ENCODE measurements at places on chromosomes 4 and X. TPM values are rescaled to one million over a fixed set of nuclear protein-coding genes. Genes with fewer than 3 reads are reported as not detected.

Gene SHISA3
- total RNA-seq, result 0.23 TPM

- peak; percentile 10 for DNase-seq
Observed at GRCh38 chr4:88819818-88820697, 122.4 kb upstream of the NAP1L5 start.

Gene SRPX2
- total RNA-seq, result not detected

- no peak for DNase-seq
Observed at GRCh38 chr4:176856421-176856820, 63.7 kb upstream of the VEGFC start.

Gene FGF5
- total RNA-seq, result not detected

Gene LGI2
- total RNA-seq, result not detected

- DNase-seq, result no peak
Observed at GRCh38 chr4:45795135-45795534, 328.7 kb downstream of the GABRG1 start.

GRCh38 chr4:51965862-51966261 is 54.3 kb downstream of the LRRC66 start:
- no peak for DNase-seq

- DNase-seq, result no peak
Observed at GRCh38 chr4:60129740-60130139, 1070.4 kb upstream of the ADGRL3 start.

Gene ATP7A
- total RNA-seq, result 7.6 TPM

DNA sequence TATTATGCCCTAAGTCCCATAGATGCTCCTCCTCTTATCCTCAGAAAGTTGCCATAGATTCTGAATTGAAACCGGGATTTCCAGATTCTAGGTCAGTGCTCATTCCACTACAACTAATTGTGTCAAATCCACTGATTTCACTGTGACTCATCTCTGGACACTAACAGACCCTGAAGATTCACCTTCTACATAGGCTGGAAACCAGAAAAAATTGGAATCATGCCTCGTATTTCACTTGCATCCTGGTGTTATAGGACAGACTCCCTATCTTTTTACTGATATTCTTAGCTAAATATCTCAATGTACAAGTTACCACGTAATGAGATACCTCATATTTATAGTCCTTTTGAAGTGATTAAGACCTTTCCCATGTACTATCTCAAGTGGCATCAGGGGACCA is 36.7 kb downstream of the CLNK start:
- no peak for DNase-seq

- no peak for DNase-seq
Observed at GRCh38 chr4:64584981-64585557, 175.8 kb upstream of the TECRL start.

Gene RAB28
- total RNA-seq, result 19.5 TPM

- DNase-seq, result no peak
Observed at GRCh38 chrX:22516893-22517292, 244.2 kb downstream of the CBLL2 start.

GRCh38 chr4:126265888-126266287 is 951.1 kb downstream of the FAT4 start:
- no peak for DNase-seq

DNA sequence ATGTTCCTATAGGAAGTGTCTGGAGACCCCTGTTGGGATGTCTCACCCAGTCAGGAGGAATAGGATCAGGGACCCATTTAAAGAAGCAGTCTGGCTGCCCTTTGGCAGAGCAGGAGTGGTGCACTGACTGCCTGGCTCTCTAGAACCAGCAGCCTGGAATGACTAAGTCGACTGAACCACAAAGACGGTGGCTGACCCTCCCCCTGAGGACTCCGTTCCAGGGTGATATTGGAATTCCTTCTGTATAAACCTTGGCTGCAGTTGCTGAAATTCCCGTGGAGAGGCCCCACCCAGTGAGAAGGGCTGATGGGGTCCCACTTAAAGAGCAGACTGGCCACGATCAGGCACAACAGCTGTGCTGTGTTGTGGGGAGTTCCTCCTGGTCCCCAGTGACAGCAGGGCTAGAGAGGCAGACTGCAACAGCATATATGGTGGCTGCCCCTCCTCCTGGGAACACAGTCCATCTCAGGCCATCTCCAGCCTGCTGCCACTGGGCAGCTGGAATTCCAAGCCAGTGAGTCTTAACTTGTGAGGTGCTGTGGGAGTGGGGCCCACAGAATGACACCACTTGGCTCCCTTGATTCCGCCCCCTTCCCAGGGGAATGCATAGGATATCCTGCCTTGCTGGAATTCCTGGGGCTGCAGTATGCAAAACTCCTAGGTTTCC is 41.8 kb upstream of the RLIM start:
- DNase-seq, result no peak

Gene CT45A5
- not detected for total RNA-seq

Gene SPANXD
- total RNA-seq, result not detected

DNA sequence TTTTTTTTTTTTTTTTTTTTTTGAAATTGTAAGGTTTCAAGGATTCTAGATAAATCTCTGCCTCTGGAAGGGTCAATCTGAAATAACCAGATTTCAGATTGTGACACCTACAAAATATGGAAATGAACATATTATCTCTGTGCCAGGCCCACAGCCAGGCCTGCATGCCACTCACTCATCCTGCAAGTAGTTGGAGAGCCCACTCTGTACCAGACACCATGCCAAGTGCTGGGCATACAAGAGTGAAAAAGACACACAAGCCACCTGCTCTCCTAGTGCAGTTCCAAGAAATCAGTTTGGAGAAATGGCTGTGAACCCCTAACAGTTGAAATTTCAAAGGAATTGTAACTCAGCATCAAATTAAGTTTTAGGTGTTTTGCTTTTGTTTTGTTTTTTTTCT is 145.9 kb upstream of the NOCT start:
- no peak for DNase-seq

DNA sequence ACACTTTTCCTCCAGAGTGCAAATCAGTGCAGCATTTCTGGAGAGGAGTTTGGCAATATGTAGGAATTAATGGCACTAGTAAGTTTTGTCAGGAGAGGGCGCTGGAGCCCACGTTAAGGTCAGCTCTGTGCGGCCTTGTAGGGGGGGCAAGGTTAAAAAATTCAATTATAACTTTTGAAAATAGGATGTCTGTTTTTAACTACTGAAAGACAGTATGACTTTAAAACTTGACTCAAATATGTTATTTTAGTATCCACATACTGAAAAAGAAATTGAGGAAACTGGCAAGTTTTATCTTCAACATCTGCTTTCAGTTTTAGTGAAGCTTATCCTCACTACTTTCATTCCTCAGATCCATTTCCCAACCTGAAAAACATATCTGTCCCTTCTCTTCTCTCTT is 30.9 kb upstream of the HSD17B13 start:
- DNase-seq, result peak; percentile 63

DNA sequence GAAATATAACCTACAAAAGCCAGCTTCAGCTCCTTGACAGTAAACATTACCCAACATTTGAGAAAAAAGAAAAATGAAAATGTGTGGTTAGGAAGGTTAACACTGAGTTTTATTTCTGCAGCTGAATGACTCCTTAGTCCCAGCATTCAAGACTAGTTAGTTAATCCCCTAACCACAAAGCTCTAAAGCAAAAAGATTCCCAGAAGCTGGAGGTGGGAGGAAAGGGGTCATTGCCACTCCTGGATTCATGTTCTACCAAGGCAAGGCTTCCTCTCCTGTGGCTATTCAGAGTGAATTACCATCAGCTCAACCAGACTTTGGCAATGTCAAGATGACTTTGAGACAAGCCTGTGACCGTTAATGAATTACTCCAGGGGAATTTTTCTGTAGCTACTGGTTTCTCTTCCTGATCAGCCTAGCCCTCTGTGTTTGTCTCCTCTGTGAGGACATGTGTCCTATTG is 63.6 kb downstream of the HADH start:
- DNase-seq, result no peak

DNA sequence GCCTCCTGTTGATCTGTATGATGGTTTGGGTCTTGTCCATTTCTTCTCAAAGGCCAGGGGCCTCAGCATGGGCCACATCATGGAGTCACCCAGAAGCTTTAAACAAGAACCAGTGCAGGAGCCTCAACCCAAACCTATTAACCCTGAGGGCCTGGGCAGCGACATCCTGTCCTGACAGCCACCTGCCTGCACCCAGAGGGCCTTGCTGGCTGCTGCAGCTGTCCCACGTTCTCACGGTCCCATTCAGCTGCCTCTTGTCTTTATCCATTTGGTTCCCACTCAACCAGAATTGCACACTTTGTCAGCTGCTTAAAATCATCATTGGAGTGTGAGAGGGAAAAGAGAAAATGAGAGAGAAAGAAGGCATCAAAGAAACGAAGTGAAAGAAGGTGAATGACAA is 21.6 kb downstream of the C4orf50 start:
- no peak for DNase-seq

DNA sequence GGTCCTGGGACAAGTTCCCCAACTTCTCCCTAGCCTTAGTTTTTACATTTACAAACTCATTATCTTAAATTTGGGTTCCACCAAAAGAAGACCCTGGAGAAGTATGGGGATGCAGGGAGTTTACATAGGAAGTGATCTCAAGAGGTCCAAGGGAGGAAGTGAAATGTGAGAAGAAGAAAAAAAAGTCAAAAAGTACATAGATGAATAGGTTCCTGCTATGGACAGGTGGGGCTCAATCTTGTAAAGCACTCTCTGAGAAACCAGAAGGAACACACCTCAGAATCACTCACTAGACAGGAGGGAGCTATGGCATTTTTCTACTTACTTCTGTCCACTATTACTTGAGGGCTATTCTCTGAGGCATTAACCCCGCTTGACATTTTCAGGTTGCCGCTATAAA is 56.6 kb downstream of the ARHGAP6 start:
- no peak for DNase-seq

- DNase-seq, result no peak
Observed at GRCh38 chr4:126627255-126627654, 1005.5 kb upstream of the INTU start.

DNA sequence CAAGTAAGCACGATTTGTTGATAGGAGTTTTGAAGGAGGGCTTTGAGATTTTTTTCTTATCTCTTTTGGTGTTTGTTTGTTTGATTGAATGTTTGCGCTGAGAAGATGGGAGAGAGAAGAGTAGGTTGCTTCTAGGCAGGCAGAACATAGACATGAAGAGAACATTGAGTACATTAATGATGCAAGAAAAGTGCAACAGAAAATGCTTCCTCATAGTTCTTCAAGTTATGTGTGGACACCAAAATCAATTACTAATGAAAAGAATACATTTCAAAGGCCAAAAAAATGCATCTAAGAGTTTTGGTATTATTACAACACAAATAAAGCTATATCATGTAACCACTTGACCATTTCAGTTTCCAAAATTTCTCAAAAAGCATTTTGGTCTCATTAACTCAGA is 191.0 kb upstream of the PPARGC1A start:
- no peak for DNase-seq

DNA sequence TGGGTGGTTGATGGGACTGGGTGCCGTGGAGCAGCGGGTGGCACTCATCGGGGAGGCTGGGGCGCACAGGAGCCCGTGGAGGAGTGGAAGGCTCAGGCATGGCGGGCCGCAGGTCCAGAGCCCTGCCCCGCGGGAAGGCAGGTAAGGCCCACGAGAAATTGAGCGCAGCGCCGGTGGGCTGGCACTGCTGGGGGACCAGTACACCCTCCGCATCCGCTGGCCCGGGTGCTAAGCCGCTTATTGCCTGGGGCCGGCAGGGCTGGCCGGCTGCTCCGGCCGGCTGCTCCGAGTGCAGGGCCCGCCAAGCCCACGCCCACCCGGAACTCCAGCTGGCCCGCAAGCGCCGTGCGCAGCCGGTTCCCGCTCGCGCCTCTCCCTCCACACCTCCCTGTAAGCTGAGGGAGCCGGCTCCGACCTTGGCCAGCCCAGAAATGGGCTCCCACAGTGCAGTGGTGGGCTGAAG is 85.1 kb upstream of the FAT4 start:
- DNase-seq, result no peak

DNA sequence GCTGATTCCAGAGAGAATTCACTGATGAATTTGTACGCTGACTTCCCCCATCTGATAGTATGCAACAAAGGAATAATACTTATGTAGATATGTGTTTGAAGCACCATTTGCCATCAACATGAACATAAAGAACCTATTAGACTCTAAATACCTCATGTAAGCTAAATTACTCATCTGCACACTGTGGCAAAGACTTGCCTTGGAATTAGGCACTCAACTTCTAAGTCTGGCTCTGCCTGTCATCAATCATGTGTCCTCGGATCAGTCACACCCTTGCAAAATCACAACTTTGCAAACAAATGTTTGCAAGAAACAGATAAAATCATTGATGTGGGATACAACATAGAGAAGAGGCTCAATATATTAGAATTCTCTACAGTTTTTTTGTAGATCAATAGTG is 169.9 kb upstream of the LDB2 start:
- no peak for DNase-seq

- DNase-seq, result no peak
Observed at GRCh38 chr4:74410272-74410671, 34.7 kb upstream of the AREG start.

GRCh38 chr4:122898370-122899150 is 23.8 kb downstream of the NUDT6 start:
- no peak for DNase-seq

- DNase-seq, result no peak
Observed at GRCh38 chrX:70437921-70438665, 6.5 kb upstream of the DLG3 start.

DNA sequence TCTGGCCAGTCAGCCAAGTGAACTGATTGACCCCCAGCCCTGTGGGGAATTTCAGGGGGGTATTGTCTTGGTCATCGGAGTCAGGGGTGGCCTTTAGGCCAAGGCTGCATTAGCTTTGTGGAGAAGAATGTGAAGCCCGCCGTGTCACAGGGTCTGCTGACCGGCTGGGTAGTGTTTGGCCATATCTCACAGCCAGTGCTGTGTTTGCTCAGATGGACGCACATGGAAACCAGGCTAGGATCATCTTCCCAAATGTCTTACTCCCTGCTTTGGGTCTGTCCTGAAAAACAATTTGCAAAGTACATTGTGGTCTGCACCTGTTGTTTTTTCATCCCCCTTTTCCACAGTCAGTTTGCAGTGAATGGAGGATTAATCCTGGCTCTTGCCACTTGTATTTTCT is 13.0 kb downstream of the TMEM164 start:
- no peak for DNase-seq

DNA sequence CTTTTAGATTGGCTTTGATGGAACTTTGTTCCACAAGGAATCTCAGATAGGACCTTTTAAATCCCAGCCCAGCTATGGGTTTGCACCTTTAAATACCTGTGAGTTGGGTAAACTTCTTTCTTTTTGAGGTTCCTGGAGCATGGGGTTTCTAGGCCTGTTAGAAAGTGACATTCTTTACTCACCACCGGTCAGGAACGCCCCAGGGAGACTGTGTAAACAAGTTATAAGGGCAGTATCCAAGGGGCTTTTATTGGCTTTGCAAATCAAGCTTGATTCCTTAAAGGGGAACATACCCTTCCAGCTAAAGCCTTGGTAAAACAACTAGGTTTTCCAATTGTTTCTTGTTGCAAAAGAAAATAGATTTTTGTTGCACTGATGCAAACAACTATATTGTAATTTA is 93.4 kb downstream of the TENT5D start:
- DNase-seq, result no peak

Gene FAM149A
- 0.33 TPM for total RNA-seq

- peak; percentile 93 for DNase-seq
Observed at GRCh38 chrX:1537031-1537715, at the start of gene P2RY8. P2RY8 (minus strand) TSS chrX:1537185; CDS start chrX:1466558, 70,627 bp downstream.

All from activated CD4-positive, alpha-beta T cell treated with anti-CD3 and anti-CD28 coated beads, Interleukin-2, amount 10 ng/mL, durations not matched to agents 24 days and 14 days (primary cell).